Transverse colon (tissue), 4 donors: ENCODE measurements at places on chromosomes 3 and 15. TPM values are rescaled to one million over a fixed set of nuclear protein-coding genes. Genes with fewer than 3 reads are reported as not detected.

The RAD54L2 gene
- total RNA-seq = 15.4 TPM

The DNAJC19 gene
- total RNA-seq = 49.4 TPM

The TRIM59 gene
- 8.4 TPM for total RNA-seq

The B3GALNT1 gene
- total RNA-seq = 1.6 TPM

The LRTM1 gene
- total RNA-seq = not detected

The NUTM1 gene
- total RNA-seq = not detected

The PRTG gene
- 0.64 TPM for total RNA-seq

The SCAANT1 gene
- total RNA-seq = not detected

The C3orf38 gene
- 19.4 TPM for total RNA-seq

The GNAT1 gene
- total RNA-seq = not detected

The FBXO40 gene
- total RNA-seq = not detected

The TEX55 gene
- total RNA-seq = not detected

The DLL4 gene
- 1.5 TPM for total RNA-seq

The MST1 gene
- total RNA-seq = 116 TPM

The SUSD5 gene
- 0.32 TPM for total RNA-seq

The HHATL gene
- total RNA-seq = not detected
